G401 (cell line): ENCODE measurements at places on chromosomes 5 and 9. TPM values are rescaled to one million over a fixed set of nuclear protein-coding genes. Genes with fewer than 3 reads are reported as not detected.
A peak's percentile ranks its signal among the peaks of the same experiment; 100 is the strongest.

DNA sequence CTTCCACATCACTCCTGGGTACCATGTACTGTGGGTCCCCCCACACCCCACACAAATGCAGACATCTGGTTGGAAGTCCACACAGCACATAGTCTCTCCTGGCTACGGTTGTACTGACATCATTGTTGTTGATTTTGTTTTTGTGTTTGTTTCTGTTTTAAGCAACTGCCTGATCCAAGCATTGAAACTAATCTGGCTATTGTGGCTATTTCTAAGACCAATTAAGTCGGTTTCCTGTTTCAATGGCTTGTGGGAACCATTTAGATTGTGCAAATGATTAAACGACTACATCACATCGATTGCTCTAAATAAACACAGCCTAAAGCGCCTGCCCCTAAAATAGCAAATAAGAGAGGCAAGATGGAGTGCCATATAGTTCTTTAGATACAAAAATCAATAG is 226.8 kb upstream of the IRX4 start:
- DNase-seq: no peak

C5orf15 gene
- 75.1 and 90.7 TPM in 2 replicates for total RNA-seq

TRIM14 gene
- total RNA-seq: 8.9 and 10.2 TPM in 2 replicates

GRCh38 chr9:99722877-99723276 is 98.8 kb upstream of the NR4A3 start:
- no peak for DNase-seq

DNA sequence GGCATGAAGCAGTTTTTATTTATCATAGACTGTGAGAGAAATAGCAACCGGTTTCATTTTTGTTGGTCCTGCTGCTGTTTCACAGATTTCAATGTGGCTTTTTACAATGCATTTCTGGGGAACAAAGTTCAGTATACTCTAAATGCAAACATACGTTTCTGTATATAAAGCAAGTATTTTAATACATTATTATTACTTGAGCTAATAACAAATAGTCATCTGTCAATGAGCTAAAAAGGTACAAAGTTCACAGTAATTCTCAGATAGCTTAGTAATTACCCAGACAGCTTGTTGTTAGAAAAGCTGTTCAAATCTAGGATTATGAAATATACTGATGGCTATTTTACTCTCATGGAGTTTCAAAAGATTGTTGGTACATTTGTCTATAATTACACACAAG is 50.8 kb downstream of the PBX3 start:
- no peak for DNase-seq

C1QTNF3 gene
- total RNA-seq: 0.07 TPM in 1 of 2 replicates, not detected in the other

KCNT1 gene
- not detected in 2 replicates for total RNA-seq

- DNase-seq: no peak
Measured at GRCh38 chr5:28542987-28543386, 1504.6 kb upstream of the CDH9 start.

CENPK gene
- 36.4 and 65.1 TPM in 2 replicates for total RNA-seq

DNA sequence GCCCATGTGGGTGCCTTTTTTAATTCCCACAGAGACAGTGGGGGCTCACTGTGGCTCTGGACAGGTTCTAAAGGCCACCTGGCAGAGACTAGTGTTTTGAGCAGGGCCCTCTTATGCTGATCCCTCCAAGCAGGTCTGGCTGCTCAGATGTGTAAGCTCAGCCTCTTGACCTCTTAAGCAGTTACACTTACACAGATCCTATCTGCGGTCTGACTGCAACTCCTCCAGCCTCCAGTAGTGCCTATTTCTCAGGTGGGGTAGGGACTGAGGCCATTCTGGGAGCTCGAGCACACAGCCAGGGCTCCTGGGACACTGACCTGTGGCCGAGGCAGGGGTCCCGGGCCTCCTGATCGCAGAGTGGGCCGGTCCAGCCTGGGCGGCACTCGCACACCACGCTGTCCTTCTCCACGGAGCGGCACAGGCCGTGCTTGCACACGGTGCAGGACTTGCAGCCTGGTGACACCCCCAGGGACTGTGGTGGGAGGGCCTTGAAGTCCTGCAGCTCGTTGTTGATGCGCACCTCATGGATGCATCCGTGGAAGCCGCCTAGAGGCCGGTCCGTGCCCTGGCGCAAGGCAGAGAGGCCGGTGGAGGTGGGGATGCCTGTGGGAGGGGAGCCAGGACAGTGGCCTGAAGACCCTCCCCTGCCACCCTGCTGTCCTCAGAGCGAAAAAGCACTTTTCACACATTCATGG is 91.9 kb upstream of the PANK3 start:
- DNase-seq: no peak

- DNase-seq: no peak
Measured at GRCh38 chr5:96641368-96642280, 20.6 kb upstream of the CAST start.

PITX1 gene
- total RNA-seq: 60.2 and 66.1 TPM in 2 replicates

DNA sequence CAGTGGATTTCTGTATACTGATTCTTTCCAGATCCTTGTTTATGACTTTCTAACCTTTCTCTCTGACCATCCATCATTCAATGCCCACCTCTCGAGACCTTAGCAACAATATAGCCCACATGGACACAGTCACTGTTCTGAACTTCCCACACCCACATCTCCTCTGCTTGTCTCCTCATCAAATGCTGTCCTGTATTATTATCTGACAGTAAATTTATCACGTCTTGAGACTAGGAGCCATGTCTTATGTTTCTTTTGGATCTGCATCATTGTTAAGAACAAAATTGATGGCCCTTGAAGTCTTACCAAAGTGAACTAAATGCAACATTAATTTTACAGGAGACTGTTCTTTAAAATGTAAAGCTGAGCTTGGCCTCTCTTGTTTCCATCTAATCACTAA is 495.4 kb upstream of the KLF4 start:
- no peak for DNase-seq

SLC36A2 gene
- total RNA-seq: not detected in 2 replicates

DNA sequence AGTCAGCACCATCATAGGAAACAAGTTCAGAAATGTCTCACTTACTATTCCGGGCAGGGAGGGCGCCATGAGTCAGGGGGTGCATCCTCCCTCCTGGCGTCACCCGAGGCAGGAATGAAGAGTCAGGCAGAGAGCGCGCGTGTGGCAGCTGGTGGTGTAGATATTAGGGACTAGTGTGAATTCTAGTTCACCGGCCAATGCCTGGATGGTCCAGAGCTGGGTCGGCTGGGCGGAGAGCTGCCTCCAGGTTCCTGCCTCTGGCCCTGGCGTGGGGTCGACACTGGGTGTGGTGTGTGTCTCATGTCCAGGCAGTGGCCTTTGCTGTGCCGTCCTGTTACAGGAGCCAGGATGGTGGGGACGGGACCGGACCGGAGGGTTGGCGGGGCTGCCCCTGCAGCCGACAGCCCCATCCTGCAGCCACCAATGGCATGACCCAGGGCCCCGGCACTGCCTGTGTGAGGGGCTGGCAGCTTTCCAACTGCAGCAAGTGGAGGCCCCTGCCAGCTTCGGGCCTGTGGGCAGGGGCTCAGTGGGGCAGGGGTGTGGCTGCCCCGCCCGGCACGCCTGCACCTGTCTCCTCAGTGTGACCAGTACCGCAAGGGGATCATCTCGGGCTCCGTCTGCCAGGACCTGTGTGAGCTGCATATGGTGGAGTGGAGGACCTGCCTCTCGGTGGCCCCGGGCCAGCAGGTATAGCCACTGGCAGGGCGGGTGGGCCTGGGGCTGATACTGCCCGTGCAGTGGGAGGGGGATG is 9.1 kb downstream of the DIPK1B start:
- peak; percentile 63 for DNase-seq

- no peak for DNase-seq
Measured at GRCh38 chr5:59034498-59035186, 451.8 kb downstream of the RAB3C start.

GRCh38 chr9:127139071-127139731 is 16.8 kb upstream of the ANGPTL2 start:
- no peak for DNase-seq

- no peak for DNase-seq
Measured at GRCh38 chr5:51652980-51653379, 269.7 kb downstream of the ISL1 start.

GRCh38 chr5:158559643-158560042 is 540.1 kb downstream of the EBF1 start:
- no peak for DNase-seq

TRAF1 gene
- total RNA-seq: 0.49 and 0.85 TPM in 2 replicates

- no peak for DNase-seq
Measured at GRCh38 chr5:181223729-181224389, 778 bp downstream of the TRIM41 start.

GRCh38 chr5:68214482-68215207 is 911 bp upstream of the PIK3R1 start:
- DNase-seq: peak; percentile 45

GRXCR2 gene
- not detected in 2 replicates for total RNA-seq

IL7R gene
- not detected in 2 replicates for total RNA-seq

DNA sequence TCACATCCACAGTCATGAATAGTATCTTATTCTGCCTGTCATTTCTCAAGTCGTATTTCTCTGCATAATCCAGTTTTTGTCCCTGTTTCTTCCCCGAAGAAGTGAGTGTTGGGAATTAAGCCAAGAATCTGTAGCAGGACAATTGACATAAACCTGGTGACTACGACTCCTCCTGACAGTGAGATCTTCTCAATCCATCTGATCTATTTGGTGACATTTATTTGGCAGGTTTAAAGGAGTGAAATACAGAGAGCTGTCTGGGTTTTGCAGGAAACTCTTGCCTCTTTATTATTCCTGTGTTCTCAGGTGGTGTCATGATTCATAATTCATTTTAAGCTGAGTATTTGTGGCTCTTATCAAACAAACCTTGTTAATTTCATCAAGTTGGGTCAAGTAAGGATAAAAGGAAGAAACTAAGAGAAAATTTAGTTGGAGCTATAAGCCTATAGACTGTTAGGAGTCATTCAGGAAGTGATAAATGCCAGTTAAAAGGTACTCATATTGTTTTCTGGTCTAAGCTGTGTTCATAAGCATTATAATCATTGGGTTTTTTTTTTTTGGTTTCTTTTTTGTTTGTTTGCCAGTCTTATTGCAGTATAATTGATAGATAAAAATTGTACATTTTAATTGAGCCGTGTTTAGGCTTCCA is 95.9 kb upstream of the PCSK1 start:
- no peak for DNase-seq

NREP gene
- total RNA-seq: 2.3 and 6.9 TPM in 2 replicates

FST gene
- total RNA-seq: not detected in 2 replicates

HTR4 gene
- not detected in 2 replicates for total RNA-seq

DNA sequence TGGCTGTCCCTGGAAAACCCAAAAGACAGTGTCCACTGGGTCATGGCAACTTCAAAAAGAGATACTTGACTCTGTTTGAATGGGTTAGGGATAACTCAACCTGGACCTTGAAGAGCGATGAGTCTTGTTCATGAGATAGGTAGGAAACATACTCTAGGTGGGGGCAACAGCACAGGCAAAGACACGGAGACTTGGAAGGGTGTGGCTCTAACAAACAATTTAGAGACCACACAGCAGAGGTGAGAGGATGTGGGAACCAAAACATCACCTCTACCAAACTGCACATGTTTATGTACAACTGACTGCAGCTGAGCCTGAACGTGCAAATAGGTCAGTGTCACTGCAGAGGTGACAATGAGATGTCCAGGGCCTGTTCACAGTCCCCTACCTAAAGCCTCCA is 247.7 kb upstream of the ADRA1B start:
- no peak for DNase-seq

- DNase-seq: no peak
Measured at GRCh38 chr5:150787656-150788055, 9.1 kb downstream of the SMIM3 start.

GRCh38 chr9:125911861-125912644 is 164.9 kb downstream of the PBX3 start:
- DNase-seq: no peak

DNA sequence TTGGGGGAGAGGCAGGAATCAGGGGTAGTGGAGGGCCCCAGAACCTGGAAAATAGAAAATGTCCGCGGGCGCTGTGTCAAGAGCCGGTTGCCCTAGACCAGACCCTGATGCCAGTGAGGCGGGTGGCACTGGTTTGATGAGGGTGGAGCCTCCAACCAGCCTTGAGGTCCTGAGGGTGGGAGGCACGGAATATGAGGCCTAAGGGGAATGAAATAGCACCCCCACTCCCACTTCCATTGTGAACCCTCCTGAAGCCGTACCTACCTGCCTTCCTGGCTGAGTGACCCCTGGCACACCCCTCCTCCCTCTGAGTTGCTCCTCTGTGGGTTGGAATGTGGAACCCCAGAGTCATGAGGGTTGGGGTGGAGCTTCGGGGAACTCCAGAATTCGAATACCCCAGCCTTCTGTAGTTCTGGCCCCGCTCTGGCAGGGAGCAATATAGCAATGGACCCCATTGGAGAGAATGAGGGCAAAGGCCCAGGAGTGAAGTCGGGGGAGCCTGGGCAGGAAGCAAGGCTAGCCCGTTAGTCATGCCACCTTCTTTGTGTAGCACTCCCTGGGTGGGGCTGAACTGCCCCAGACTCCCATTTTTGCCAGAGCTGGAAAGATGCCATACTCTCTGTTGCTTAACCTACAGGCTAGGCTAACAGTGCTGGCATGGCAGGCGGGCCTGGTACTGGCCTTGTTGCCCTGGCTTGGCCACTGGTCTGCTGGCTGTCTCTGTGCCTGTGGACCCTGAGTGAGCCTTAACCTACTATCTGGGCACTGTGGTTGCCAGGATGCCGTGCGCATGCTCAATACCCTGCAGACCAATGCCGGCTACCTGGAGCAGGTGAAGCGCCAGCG is 1.0 kb downstream of the FPGS start:
- DNase-seq: peak; percentile 67

- no peak for DNase-seq
Measured at GRCh38 chr5:78920604-78921003, 64.5 kb downstream of the ARSB start.

PKD2L2 gene
- not detected in 2 replicates for total RNA-seq

OBP2B gene
- total RNA-seq: not detected in 2 replicates

GRCh38 chr5:67152400-67152799 is 44.2 kb downstream of the CD180 start:
- DNase-seq: no peak

DNA sequence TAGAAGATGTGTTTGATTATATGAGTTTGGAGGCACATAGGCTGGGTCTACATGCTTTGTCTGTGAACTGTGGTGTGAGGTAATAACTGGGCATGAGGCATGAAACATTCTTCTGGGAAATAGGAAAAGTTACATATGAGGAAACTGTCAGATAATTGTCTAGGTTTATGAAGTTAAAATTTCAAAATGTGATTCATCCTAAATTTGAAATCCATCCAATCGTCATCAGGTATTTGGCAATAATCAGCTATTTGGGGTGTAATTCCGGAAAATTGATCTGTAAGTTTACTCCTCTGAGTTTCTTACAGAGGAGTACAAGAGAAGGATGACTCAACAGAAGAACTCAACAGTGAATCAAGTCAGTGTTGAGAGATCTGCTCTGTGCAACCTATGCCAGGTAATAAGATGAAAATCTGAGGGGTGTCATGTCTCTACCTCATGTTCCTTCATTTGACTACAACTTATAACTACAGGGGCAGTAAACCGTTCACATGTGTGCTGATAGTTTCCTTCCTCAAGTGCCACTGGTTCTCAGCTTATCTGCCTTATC is 1171.6 kb upstream of the CDH18 start:
- no peak for DNase-seq

DNA sequence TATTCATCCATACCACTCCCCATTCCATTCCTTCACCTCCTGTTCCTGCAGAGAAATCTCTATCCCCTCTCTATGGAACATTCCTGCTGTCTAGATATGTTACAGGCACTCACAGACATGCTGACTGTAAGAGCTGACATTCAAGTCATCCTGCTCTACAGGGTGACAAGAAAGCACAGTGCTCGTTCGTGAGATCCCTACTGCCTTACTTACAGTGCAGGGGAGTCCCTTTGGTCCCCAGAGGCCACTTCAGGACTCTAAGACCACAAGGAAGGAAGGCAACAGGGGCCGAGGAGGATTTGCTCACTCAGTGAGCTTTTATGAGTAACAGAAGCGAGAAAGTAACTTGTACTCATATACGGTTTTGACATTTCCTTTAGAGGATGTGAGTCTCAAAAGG is 110.5 kb downstream of the GAS1 start:
- DNase-seq: no peak
